ENCODE measurements at places on chromosomes 3 and 15.
A peak's percentile ranks its signal among the peaks of the same experiment; 100 is the strongest.

- DNase-seq: no peak
Observed at GRCh38 chr15:56411122-56411749, 46.0 kb downstream of the TEX9 start.

DNA sequence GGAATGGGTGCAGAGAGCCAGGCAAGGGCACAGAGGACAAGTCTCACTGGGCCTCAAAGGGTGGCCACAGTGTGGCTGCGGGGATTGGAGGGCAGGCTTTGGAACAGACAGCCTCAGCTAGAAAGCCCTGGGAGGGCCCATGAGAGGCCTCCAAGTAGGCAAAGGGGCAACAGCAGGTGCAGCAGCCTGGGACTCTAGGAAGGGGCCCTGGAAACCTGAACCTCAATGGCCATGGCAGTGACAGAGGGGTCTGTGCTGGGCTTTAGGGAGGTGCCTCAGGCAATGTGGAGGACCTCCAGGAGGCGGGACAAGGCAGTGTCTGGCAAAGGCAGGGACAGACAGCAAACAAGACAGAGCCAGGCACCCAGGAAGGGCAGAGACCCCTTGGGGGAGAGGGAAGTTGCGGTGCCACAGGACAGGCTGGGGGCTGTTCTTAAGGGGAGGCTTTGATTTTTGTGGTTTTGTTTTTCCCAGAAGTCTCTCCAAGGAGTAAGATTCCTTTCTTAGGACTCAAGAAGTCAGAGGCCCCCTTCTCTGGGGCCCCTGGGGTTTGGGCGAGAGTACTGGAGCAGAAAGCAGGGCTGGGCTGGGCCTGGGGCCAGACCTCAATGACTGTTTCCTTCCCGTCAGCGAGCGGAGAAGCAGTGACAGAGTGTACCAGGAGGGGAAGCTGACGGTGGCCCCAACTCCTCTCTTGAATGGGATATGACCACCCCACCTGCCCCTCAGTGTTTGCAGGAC lies 9.7 kb downstream of the STOML1 start:
- no peak for DNase-seq

DNA sequence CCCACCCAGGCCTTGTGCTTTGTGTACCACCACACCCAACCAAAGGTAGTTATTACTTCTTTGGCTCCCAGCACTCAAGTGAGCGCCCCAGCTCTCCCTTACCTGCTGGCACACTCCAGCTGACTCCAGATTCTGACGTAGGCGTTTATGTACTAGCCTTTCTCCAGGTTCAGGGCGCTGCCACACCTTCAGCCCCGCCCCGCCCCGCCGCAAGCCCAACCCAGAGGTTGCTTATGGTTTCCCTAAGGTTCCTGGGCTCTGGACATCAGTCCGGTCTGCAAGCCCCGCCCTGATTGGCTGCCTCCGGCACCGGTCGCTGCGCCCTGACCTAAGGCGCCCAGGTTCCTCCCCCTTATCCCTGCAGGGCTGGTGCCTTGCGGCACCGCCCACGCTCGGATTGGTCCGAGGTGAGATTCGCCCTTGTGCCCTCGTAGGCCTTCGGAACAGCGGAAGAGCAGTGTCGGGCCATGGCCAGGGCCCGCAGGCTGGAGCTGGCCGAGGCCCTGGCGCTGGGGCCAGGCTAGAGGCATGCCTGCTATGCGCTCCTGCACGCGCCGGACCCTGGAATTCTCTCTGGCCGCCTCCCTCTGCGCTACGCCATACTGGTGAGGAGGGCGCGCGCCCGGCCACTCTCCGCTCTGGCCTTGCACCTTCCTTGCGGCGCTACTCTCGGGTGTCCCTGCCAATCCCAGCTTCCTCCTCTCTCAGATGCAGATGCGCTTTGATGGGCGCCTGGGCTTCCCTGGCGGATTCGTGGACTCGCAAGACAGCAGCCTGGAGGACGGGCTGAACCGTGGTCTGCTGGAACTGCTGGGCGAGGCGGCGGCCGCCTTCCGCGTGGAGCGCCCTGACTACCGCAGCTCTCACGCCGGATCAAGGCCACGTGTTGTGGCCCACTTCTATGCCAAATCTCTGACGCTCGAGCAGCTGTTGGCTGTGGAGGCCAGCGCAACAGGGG lies 19.8 kb upstream of the NUDT16 start:
- peak; percentile 97 for DNase-seq

GRCh38 chr15:90425726-90426346 lies 37.8 kb downstream of the IQGAP1 start:
- no peak for DNase-seq

- DNase-seq: peak; percentile 59
Observed at GRCh38 chr15:60408463-60408981, 10.7 kb upstream of the ANXA2 start.

DNA sequence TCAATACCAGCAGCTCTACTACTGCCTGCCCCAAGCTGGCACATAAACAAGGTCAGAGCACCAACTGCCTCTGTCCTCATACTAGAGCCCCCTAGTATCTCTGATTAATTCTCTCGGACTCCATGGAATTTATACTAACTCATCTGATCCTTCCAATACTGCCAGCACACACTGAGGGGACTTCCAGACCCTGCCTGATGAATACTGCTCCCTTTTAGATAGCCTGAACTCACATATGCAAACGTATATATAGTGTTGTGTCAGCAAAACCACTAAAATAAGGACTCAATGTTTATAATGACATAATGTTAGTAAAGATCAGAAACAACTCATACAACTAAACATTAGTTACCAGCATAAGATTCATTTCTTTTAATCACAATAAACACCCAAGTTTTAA lies 25.0 kb downstream of the CEP70 start:
- no peak for DNase-seq

DNA sequence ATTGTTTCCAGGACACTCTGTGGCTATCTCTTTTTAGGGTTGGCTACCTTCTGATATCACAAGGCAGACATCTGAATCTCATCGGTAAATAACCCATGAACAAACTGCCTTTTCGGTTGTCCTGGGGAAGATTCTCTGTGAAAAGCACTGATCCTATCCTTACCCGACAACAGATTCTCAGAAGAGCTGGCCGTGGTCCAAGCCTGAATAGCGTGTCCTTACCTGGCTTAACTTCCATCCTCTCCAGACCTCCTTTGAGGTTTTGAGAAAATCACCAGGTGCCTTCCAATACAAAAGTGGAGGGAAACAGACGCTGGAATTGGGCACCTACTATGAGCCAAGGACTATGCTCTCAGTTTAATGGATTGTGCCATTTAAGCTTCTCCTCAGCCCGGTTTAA lies 87.4 kb upstream of the ARHGEF3 start:
- no peak for DNase-seq

DNA sequence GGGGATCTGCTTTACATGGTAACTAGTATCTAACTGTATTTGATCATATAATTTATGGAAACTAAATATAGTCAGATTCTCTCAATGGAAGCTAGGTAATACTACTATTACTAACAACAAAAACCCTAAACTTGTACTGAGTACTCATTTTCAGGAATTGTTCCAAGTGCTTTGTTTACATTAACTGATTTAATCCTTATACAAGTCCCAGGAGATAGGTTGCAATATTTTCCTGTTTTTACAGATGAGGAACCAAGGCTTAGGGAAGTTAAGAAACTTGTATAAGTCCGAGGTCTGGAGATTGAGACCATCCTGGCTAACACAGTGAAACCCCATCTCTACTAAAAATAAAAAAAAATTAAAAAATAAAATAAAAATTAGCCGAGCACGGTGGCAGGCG lies 7.5 kb upstream of the MTHFS start:
- no peak for DNase-seq

Measured in DMS53 (cell line).